ENCODE measurements at places on chromosomes 3 and 15.

GRCh38 chr3:143849854-143850549, 1.7 kb upstream of the SLC9A9 start:
- DNase-seq: no peak

GRCh38 chr3:177992993-177993970, 543.0 kb upstream of the KCNMB2 start:
- no peak for DNase-seq

DNA sequence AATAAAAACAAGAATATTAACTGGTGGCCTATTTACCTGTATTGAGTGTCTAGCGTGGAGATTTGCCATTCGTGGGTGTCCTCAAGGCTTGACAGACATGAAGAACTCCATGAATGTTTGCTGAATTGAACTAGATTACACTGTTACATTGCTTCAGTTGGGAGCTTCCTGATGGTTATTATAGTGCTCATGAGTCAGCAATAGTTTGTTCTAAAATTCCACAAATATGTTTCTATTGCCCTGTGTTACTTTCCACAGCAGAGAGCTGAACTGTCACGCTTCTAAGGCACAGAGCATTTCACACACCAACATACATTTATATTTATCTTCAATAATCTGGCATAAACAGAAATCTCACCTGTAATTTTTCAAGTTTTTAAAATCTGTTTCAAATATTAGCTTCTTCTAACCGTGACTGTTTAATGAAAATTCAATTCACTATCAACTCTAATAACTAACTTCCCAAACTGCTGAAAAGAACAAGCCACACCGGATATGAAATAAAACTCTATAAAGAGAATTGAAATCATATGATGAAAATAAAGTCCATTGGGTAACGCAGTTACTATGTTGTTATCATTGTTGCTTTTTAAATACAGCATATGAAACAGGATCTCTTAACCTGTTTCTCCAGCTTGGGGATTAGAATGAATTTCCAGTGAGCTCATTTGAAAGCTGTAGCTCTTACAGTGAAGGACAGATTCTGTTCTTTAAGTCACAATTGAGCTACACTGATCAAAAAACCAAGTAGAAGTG, 61.2 kb upstream of the MCF2L2 start:
- no peak for DNase-seq

DNA sequence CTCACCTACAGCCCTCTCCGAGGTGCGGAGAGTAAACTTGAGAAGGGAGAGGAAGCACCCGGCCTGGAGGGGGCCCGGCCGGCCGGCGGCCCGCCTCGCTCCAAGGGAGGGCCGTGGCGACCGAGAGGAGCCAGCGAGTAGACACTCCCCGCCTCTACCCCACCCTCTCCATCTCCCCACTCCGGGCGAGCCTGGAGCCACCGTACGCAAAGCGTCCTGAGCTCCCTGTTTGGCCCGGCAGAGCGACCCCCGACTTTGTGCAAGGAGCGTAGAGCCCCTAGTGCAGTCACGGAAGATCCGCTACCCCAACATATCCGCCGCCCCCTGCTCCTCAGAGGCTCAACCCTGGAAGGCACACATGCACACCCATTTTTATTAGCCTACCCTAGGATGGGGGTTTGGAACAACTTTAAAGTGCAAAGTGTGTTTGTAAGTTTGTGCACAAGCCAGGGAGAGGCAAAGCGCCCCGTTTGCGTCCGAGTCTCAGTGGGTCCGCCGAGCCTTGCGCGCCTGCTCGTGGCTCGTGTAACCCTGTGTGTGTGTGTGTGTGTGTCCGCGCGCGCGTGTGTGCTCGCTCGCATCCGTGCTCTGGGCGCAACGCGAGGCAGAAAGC, 508 bp upstream of the SMAD6 start:
- no peak for DNase-seq

DNA sequence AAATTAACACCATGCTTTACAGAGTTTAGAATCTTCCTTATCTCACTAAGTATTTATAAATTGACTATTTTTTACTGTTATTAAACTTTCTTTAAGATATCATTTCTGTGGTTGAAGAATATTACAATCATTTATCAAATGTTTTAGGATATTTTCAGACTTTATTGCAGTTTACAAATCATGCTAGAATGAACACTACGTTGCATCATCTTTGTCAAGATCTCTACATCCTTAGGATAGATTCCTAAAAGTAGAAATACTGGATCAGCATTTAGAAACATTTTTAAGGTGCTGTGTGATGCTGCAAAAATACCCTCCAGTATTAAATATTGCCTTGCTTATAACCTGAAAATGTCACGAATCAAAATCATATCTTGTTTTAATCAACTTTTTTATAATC, 2.5 kb upstream of the PLD1 start:
- no peak for DNase-seq

- DNase-seq: no peak
These were observed 666.0 kb upstream of the NR2F2 start for GRCh38 chr15:95664450-95664849.

- peak; percentile 22 for DNase-seq
These were observed 3.5 kb upstream of the ZBTB11 start for GRCh38 chr3:101680466-101680865.

- no peak for DNase-seq
These were observed 1.2 kb upstream of the CLSTN2 start for GRCh38 chr3:139933766-139934165.

DNA sequence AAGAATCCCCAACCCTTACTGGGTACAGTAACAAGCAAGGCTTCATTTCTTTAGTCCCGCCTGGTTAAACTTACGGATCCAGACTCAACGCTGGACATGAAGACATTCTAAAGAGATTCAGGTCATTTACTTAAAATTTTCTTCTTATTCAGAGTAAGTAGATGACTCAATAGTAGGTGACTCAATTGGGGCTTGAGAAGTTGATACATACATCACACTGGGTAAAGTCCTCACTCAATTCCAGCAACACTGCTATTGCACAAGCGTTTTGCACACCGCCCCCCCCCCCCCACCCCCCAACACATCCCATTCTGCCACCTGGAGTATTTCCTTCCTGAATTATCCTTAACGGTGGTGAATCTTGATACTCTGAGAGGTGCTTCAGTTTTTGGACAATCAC, 610.0 kb downstream of the FOXP1 start:
- DNase-seq: no peak

DNA sequence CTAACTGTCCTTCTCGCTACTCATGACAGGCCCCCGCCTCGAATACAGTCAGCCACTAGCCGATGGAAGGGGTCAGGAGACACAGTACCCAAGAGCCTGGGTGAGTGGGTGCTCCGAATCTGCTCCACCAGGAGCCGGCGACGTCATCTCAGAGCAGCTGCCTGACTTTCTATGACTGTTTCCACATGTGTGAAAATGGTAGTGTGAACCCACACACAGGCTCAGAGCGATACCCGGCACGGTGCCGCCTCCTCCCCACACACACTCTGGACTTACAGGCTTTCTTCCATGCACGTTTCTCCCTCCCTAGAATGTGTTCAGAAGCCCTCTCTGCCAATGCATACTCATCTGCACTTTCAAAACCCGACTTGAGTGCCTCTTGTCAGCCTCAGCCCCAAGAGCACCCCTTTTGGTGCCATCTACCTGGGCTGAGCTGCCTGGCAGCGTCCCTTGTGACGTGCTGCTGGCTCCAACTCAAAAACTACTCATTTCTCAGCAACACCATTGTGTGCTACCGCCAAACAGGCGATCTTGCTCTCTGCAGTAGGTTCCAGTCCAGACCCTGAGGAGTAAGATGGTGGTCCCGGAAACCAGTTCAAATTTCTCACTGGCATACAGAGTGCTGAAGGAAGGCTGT, 29.7 kb downstream of the VGLL4 start:
- DNase-seq: no peak
